ENCODE measurements at places on chromosomes 5 and 9.

DNA sequence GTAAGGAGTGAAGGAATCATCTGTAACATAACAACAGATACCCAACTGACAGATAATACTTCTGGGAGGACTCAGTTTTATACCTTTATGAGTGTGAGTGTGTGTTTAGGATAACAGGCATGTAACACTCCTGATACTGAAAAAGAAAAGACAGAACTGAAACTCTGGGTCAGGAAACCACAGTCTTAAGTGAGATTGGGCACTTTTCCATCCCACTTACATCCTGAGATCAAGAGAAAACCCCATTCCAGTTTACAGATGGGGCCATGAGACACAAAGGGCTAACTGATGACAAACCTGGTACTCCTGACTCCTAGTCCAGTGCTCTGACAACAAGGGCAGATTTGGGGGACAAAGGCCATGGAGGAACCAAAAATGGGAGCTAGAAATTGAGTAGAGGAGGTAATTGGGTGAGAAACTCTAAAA lies 18.0 kb downstream of the IL5 start:
- no peak for DNase-seq

GRCh38 chr5:74252044-74252443 lies 388.5 kb downstream of the ENC1 start:
- DNase-seq = no peak

GRCh38 chr5:72041654-72042053 lies 65.6 kb upstream of the MAP1B start:
- no peak for DNase-seq

DNA sequence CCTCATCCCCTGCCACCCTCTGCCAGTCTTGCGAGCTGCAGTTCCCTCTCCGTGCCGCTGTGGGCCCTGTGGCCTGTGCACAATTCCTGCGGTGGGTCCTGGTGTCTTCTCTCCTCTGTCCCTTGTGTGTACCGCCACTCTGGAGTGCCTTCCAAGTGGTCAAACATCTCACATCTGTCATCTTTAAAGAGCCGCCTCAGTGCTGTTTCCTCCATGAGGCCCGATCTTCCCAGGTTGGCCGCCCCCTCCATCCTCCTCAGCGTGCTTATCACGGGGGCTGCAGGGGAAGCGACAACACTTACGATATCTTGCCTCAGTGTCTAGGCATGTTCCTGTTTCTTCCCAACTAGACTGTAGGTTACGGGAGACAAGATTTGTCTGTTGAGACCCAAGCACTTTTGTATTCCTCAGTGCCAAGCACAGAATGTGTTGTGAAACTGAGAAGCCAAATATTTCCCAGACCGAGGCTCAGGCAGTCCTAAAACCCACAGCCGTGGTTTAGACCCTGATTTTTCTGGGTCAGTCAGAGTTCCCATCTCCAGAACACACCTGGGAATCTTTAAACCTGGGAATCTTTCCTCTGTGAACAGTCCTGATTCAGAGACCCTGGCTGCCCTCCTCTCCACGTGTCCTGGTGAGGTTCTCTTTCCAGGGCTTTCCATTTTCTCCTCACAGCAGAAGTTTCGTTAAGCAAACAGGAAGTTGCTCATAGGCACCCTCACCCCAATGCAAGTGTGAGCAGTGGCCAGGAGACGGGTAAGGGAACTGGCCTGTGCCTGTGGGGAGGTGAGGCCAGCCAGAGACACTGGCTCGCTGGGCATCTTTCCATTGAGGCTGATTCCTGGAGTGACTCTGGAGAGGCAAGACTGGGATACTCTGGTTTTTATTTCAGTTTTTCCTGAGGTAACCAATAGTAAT lies 28.8 kb downstream of the SLC46A2 start:
- no peak for DNase-seq

GRCh38 chr5:23884405-23885031 lies 377.1 kb downstream of the PRDM9 start:
- no peak for DNase-seq
